ENCODE measurements at places on chromosomes 12 and 14.

GRCh38 chr12:32688786-32689185, 9.7 kb downstream of the DNM1L start:
- no peak for DNase-seq

DNA sequence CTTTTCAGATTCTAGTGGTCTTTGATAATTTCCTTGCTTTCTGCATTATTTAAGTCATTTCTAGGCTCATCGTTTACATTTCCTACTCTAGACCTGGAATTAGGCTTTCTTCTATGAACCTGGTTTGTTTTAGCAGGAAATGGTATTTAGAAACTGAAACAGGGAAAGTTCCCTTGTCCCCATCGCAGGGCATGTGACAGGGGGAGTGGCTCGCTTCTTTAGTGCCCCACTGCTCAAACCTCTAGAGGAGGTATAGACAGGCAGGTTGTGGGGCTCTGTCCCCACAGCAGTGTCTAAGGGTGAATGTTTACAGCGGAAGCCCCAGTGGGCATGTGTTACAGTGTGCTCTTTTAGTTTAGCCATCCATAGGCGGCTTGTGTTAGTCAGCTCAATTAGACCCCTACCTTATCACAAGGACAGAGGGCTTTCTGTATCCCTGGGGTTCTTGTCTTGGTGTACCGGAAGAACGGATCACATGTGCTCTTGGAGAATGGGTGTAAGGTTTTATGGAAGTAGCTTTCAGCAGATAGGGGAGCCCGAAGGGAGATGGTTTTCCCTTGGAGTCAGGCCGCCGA, 25.0 kb downstream of the IFT81 start:
- no peak for DNase-seq

DNA sequence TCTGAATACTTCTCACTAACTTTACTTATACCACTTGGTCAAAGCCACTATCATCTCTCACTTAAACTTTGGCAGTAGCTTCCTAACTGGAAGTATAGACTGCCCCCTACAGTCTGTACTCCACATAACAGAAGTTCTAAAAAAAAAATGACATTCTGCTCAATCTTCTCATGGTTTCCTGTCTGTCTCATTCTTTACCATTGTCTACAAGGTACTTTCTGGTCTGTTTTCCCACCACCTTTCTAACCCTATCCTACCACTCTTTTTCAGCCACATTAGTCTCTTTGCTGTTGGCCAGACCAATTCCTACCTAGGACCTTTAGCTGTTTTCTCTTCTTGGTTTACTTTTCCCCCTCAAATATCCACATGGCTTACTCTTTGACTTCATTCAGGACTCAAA, 14.7 kb downstream of the CPSF6 start:
- DNase-seq, result no peak

GRCh38 chr12:102010265-102010994, 51.4 kb downstream of the WASHC3 start:
- DNase-seq, result no peak

GRCh38 chr12:12561371-12562015, 1.2 kb downstream of the DUSP16 start:
- peak; percentile 29 for DNase-seq

GRCh38 chr14:29861996-29862395, 65.7 kb downstream of the PRKD1 start:
- no peak for DNase-seq

GRCh38 chr14:64772397-64772950, 68.2 kb downstream of the PLEKHG3 start:
- no peak for DNase-seq

DNA sequence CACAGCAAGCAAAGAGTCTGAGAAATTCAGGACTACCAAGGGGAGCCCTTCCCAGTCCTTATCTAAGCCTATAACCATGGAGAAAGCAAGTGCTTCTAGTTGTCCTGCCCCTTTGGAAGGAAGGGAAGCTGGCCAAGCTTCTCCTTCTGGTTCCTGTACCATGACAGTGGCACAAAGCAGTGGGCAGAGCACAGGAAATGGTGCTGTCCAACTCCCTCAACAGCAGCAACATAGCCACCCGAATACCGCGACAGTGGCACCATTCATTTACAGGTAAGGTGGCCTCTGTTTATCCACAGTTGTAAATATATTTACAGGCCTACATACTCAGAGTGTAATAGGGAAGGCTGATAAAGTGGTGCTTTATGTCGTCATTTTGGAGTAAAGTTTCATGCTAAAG, 176.5 kb downstream of the NAV3 start:
- no peak for DNase-seq

DNA sequence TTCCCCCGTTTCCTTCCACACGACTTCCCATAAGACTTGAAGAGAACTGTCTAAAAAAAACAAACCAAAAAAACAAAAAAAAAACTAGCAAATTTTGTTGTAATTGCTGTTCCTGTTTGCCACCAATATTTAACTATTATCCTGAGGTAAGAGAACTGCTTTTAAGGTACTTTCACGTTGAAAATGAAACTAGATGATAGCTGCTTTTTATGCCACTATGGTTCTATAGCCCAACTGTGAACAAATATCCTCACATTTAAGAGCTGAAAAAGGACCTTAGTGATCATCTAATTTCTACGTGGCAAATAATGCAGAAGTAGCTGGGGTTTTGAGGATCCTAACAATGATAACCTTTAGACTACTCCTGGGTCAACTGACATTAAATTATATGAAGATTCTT, 98.6 kb downstream of the TAOK3 start:
- DNase-seq, result no peak

DNA sequence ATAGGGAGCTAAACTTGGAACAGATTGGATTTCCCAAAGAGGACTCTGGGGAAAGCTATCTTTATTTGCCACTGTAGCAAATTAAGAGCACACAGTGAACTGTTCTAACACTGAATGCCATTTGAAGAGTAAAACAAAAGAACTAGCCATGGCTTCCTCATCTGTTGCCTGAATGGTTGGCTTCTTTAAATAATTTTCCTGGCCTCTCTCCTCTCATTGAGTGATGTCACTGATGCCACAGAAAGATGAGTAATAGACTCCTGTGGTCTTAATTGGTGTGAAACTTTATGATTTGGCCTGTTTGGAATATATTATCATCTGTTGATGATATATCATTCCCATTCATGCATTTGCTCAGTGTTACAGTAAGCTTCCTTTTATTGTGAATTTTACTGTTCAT, 42.5 kb downstream of the WDR20 start:
- DNase-seq, result no peak

- no peak for DNase-seq
Observed at GRCh38 chr12:6699259-6699988, 1.2 kb downstream of the PIANP start.

DNA sequence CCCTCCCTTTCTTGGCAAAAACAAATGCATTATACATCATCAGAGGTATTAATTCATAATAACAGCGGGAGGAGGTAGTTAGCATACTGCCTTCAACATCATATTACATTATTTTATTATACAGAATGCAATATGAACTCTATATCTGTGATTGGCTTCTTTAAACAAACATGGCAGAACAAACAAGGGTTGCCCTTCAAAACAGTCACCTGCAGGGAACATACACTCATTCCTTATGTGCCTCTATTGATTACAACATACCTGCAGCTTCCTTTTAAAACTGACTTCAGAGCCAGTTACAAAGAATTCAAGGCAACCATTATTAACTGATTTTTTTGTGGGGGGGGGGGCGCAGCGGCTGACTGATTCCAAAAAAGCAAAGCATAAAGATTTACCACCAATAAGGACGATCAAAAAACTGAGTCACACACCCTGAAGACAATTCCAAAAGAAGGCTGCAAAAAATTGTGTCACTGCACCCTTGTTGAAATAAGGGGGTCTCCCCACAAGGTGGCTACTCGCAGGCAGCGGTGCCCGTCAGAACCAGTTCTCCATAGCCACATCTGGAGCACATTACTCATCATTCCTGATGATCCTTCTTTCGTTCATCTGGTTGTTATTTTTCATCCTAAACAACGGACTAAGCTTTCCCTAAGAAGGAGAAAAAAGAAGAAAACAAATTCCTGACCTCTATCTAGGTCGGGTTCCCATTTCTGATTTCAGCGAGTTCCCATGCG, 51.8 kb downstream of the SMUG1 start:
- DNase-seq, result no peak

GRCh38 chr12:100612606-100613005, 39.1 kb downstream of the GAS2L3 start:
- no peak for DNase-seq

- no peak for DNase-seq
Observed at GRCh38 chr14:55733599-55733998, 153.6 kb downstream of the KTN1 start.

DNA sequence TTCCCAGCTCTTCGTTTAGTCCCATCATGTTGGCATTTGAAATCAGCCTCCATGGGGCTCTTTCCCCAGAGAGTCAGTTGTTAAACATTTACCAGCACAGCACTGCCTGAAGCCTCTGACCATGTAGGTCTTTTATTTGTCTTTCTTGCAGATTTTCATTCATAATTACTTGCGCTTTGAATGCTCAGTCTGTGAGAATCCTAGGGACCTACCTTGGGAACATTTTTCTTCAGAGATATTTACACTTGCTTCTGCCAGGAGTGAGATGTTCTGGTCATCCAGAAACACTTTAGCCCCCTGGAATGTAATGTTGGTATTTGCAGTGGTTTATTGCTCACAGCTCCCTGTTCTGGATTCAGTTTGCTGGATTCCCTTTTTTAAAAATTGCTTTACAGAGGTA, 41.7 kb downstream of the RPH3A start:
- no peak for DNase-seq

DNA sequence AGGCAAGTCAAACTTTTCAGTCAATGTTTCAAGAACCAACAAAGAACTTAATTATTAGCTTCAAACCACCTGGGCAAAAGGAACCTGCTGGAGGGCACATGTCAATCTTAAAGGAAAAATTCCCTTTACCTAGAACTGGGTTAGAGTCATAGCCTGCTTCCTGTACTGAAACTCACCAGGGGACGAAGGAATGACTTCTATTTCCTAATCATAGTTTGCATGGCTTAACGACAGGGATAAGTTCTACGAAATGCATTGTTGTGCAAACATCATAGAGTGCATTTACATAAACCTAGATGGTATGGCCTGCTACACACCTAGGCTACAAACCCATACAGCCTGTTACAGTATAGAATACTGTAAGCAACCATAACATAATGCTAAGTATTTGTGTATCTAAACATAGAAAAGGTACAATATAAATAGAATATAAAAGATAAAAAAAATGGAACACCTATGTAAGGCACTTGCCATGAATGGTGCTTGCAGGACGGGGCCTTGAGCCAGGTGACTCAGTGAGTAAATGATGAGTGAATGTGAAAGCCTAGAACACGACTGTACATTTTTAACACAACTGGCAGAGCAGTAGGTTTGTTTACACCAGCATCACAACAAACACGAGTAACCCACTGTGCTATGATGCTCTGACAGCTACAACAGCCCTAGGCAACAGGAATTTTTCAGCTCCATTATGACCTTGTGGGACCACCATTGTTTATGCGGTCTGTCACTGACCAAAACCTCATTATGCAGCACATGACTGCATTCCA, 234.9 kb upstream of the CAND1 start:
- no peak for DNase-seq

GRCh38 chr12:28171356-28172060, 18.7 kb upstream of the CCDC91 start:
- DNase-seq, result no peak

All from activated T-helper 9 cell treated with anti-CD3 and anti-CD28 coated beads, Interleukin-2, amount 50 U/mL, for 16 hours (primary cell).